T-cell (primary cell): ENCODE measurements at places on chromosomes 13 and 19.

DNA sequence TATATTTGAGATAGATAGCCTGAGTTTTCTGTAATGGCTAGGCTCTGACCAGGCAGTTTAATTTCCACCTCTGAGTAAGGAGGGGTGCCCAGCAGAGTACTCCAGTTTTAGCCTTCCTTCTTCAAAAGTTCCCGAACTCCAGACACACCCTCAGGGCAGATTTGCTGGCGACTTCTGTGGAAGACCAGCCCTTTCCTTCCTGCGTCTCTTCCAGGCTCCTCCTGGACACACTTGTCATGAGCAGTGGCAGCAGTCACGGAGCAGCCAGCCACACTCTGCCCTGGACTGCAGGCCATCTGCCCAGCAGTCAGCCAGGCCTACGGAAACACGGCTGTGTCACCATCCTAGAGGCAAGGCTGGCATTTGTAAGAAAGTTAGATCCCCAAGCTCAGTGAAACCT is 6.6 kb upstream of the FLT1 start:
- H3K4me3 ChIP-seq, result no peak overlapping the region
- no peaks in the 10 kb centered on the region for H3K27me3 ChIP-seq
- no peak overlapping the region for H3K27ac ChIP-seq
- no peaks in the 10 kb centered on the region for H3K36me3 ChIP-seq
- H3K4me1 ChIP-seq, result peaks cover 11% of the 10 kb centered on the region
- no peak for DNase-seq

GRCh38 chr19:2412449-2412848 is 14.9 kb downstream of the TIMM13 start:
- H3K27me3 ChIP-seq, result no peaks in the 10 kb centered on the region
- H3K36me3 ChIP-seq, result peaks cover 4% of the 10 kb centered on the region
- no peaks in the 10 kb centered on the region for H3K4me1 ChIP-seq

GRCh38 chr19:8088752-8089663 is 36.4 kb downstream of the CCL25 start:
- H3K36me3 ChIP-seq, result no peaks in the 10 kb centered on the region
- DNase-seq, result no peak
- H3K4me3 ChIP-seq, result no peak overlapping the region
- H3K27ac ChIP-seq, result no peak overlapping the region

- no peak overlapping the region for H3K4me3 ChIP-seq
- no peaks in the 10 kb centered on the region for H3K36me3 ChIP-seq
- H3K4me1 ChIP-seq, result no peaks in the 10 kb centered on the region
- no peak overlapping the region for H3K27ac ChIP-seq
- no peaks in the 10 kb centered on the region for H3K27me3 ChIP-seq
Observed at GRCh38 chr13:34431827-34432581, 510.1 kb upstream of the NBEA start.

GRCh38 chr13:95003019-95003813 is 290.9 kb upstream of the SOX21 start:
- H3K4me3 ChIP-seq, result no peak overlapping the region
- H3K27ac ChIP-seq, result no peak overlapping the region
- peaks cover 16% of the 10 kb centered on the region for H3K27me3 ChIP-seq
- no peaks in the 10 kb centered on the region for H3K4me1 ChIP-seq
- no peak for DNase-seq

GRCh38 chr19:51323481-51324166 is 12.2 kb downstream of the IGLON5 start:
- H3K4me3 ChIP-seq, result no peak overlapping the region
- H3K27ac ChIP-seq, result no peak overlapping the region
- H3K27me3 ChIP-seq, result no peaks in the 10 kb centered on the region

DNA sequence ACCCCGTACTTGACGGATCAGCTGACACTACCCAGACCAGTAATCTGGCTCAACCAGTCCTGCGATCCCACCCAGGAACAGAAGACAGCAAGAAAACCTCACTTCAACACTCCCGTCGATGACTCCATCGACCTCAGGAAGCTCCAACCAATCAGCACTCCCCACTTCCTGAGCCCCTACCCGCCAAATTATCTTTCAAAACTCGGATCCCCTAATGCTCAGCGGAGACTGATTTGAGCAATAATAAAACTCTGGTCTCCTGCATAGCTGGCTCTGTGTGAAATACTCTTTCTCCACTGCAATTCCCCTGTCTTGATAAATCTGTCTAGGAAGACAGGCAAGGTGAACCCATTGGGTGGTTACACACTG is 1.2 kb downstream of the LSM4 start:
- H3K27ac ChIP-seq, result peak overlapping the region; percentile 75
- H3K4me3 ChIP-seq, result peak overlapping the region; percentile 93
- no peak for DNase-seq
- H3K27me3 ChIP-seq, result no peaks in the 10 kb centered on the region
- peaks cover 37% of the 10 kb centered on the region for H3K4me1 ChIP-seq

DNA sequence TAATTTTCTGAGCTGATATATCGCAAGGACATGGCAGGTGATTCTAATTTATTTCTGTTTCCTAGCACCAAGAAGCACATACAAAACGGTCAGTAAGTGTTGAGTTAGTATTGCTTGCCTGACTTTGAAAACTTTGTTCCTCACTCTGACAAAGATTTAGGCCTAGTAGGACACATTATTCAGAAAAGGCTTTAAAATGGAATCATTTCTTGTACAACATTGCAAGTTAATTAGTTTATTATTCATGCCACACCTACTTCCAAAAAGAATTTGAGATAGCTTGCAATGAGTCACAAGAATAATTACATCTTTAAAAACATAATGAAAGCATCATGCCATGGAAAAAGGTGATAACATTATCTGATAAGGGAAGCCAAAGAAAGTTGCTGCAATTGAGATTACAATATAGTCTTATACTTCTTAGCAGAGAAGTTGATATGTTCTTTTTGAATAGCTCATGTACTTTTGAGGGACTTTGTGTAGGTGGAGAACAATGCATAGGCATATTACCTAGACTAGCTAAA is 474.2 kb downstream of the KLF5 start:
- no peak overlapping the region for H3K27ac ChIP-seq
- no peak for DNase-seq
